Daoy (cell line): ENCODE measurements at places on chromosomes 6 and 20. TPM values are rescaled to one million over a fixed set of nuclear protein-coding genes. Genes with fewer than 3 reads are reported as not detected.

- no peak for DNase-seq
Observed at GRCh38 chr20:3678856-3679720, 2.7 kb downstream of the ADAM33 start.

DNA sequence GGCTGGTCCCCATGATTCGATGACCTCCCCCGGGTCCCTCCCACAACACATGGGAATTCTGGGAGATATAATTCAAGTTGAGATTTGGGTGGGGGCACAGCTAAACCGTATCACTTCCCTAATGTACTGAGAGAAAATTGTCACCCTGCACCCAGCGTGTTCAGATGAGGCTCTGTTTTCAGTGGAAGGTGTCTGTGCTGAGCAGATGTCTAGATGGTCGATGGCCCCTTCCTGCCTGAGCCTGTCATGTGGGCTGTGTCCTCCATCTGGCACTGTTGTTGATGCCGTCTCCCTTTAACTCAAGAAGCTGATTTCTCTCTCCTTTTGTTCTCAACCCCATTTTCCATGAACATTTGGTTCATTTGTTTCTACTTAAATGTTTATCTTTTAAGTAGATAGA is 37.0 kb downstream of the TMEM181 start:
- DNase-seq: no peak

GRCh38 chr6:113380591-113380990 is 476.6 kb upstream of the MARCKS start:
- DNase-seq: no peak

DNA sequence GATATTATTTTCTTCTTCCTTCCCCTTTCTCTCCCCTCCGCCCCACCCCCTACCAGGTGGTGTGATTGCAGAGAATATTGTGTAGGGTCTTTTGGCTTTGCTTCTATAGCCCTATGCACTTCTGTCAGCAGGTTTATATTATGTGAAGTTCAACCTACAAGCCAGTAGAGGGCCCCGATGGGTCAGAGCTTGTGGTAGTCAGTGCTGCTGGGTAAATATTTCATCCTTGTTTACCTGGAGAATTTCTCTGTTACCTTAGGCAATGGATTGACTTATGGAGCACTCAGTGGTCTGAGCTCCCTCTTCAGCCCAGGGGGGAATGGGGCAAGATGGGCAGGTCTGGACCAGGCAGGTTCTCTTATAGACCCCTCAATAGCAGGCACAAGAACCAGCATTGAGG is 720.9 kb downstream of the GRIK2 start:
- no peak for DNase-seq

- no peak for DNase-seq
Observed at GRCh38 chr6:24927277-24927955, 8.3 kb downstream of the RIPOR2 start.

DNA sequence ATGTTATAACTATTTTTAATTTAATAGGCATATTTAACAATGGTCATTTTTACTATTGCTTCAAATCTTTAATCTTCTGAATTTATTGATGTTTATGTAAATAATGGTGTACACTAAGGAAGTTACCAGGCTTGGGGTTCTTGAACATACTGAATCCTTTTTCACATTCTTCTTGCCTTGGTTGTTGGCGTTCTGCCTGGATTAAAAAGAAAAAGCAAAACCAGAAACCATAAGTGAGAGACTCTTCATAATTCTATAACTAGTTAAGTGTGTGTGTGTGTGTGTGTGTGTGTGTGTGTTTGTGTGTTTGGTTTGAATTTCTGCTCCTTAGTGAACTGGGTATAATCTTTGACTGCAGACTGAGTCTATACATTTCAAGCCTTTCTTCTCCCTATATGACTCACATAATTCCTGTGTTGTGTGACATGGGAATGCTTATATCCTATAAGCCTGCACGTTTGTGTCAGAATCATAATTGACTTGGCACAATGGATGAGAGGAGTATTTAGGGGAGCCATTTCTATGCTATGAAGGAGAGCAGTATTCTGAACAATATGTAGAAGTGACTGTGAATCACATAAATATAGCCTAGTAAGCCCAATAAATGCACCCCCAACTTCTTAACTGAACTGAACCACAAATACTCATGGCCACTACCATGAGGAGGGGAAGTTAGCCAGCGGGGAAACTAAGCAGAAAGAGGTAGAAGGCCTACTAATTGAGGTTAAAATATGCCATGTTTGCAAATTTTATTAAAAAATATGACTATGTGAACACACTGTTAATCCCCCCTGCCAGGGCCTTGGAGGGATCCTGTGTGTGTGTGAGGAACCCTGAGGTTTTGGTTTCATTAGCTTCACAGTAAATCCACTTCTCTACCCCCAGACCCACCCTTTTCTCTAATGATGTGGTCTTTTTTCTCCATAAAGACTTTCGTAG is 425.5 kb downstream of the BCKDHB start:
- DNase-seq: no peak

DNA sequence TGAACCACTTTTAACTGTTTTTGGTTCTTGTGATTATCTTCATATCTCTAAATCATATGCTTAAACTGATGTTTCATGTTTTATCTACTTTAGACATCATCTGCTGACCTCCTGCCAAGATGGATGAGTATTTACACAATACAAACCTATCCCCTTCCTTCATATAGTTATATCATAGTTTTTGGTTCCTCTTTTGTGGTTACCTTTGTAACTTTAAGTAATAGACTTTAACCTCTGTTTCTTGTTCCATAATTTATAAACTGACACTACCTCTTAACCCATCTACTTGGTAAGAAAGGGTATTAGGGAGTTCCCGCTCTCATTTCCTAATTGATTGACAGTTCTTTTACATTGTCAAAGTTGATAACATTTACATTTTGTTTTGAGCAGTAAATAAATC is 11.9 kb downstream of the PCMT1 start:
- no peak for DNase-seq

DNA sequence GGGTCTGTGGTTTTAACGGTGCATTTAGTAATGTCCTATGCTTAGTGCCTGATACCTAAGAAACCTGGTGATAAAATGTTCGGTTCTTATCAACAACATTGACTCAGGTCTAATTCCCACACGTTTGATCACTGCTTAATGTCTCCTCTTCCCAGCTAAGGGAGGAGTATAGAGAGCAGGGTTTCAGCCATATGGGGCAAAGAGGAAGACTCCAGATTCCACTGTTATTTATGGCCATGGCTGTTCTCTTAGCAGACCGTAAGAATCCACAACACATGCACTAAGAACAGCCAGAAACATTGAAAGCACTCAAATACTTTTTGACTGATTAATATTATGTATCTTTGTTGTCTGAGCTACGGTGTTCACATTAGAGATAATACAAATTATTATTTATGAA is 112.1 kb downstream of the BCAS1 start:
- DNase-seq: no peak

DNA sequence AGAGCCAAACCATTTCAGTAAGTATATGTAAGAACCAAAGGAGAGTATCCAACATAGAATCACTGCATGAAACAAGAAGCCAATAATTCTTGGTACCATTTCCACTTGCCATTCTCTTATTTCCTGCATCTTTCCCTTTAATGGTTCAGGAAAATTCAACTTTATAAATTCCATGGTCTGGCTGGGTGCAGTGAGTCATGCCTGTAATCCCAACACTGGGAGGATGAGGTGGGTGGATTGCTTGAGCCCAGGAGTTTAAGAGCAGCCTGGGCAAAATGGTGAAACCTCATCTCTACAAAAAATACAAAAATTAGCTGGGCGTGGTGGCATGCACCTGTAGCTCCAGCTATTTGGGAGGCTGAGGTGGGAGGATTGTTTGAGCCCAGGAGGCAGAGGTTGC is 21.2 kb downstream of the NHLRC1 start:
- DNase-seq: peak; percentile 8

DNA sequence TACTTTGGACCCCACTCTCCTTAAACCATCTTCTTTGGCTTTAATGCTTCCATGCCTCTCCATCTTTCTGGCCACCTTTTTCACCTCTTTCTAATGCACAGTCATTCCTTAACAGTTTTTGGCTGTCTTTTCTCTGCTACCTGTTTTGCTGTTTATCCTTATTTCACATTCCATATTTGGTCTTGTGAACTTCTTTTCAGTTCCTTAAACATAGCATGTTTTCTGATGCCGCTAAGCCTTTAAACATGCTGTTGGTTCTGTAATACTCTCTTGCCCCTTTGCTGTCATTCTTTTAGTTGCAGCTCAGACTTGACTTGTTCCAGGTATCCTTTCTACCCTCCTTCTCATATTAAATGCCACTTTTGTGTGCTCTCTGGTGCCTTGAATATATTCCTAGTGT is 35.8 kb downstream of the TOP1 start:
- DNase-seq: no peak

- peak; percentile 69 for DNase-seq
Observed at GRCh38 chr20:50373674-50374286, 136.4 kb upstream of the PTPN1 start.

DNA sequence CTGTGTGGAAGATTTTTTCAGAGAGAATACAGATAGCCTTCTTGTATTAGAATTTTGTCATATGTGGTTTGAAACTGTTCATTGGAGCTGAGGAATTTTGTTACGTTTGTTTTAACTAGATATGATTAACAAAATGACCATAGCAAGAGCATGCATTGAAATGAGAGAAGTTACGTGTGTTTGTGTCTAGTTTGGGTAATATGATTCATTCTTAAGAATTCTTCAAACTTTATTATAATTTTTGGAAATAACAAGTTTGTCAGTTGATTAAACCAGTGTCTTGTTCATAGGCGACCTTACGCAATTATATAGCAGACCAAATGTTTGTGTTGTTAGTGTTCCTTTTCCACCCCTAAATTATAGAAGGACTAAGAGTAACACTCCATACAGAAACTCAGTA is 5.5 kb downstream of the GMNN start:
- DNase-seq: no peak

GRCh38 chr20:2207770-2208097 is 88.1 kb upstream of the TGM3 start:
- no peak for DNase-seq

DNA sequence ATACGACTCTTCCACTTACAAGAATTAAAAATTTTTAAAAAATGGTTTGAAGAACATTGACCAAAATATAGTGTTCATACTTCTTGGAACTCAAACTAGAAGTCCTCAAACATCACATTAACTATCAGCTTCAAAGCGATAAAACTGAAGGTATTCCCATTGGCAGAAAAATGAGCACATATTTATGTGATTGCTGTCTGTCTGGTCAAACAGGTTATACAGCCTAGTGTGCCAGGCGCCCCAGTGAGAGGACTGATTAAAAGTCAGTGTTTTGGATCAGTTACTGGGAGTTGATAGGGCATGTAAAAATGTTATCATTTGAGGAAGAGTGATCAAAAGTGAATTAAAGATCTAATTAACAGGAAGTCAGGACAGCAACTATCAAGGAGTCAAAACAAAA is 738.8 kb downstream of the HDGFL1 start:
- DNase-seq: no peak

DNA sequence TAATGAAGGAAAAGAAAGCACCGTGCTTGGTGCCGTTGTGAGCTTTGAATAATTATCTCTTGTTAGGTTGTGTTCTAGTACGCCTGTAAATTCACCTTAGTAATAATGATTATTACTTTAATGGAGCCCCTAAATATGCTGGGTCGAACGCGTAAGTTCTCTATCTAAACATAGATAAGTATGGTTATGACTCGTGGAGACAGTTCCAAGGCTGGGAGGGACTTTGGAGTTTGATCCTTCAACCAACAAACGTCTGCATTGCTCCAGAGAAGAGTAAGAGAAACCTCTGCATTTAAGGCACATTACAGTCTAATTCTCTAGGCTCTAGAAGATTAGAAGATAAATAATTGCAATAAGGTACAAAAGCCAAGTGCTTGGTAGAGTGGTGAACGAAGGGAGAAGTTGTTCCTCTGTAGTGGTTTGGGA is 514 bp downstream of the ACOT13 start:
- DNase-seq: no peak

- DNase-seq: no peak
Observed at GRCh38 chr20:24033151-24033550, 44.6 kb upstream of the GGTLC1 start.

GRCh38 chr6:54998576-54998975 is 152.0 kb downstream of the FAM83B start:
- no peak for DNase-seq

- DNase-seq: peak; percentile 78
Observed at GRCh38 chr6:21109391-21110178, 484.0 kb upstream of the SOX4 start.

GRCh38 chr6:106184629-106185028 is 98.5 kb downstream of the PRDM1 start:
- peak; percentile 10 for DNase-seq

- DNase-seq: no peak
Observed at GRCh38 chr6:137148306-137149034, 25.0 kb downstream of the IL22RA2 start.

DNA sequence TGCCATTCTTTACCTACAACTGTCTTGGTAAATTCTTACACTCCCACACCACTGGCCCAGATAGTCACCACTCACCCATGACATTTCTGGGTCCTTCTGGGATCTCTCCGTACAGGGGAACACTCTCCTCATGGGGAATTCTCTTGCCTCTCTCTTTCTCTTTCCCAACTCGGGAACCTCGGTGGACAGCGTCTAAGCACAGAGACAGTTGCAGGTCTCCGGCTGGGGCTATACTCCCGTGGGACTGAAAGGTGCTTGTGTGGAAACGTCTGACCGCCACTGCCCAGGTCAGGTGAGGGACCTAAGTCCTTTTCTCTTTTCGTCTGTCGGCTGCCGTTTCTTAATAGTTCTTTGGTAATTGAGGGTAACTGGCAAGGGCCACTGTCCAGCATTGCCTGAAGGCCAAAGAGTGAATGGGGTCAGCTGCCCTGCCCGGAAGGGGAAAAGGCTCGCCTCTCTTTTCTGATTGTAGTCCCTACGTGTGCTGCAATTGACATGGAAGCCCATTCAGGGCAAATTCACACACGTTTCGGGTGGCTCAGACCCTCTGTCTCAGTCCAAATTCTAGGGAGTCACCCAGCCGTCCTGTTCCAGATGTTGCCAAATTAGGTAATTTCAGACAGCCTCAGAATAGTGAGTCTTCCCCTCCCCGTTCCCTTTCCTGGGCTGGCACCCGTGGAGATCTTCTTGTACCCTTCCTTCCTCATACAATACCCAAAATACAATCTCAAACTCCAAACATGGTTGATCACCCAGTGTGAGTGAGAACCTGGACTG is 31.2 kb upstream of the RIPK1 start:
- no peak for DNase-seq

- DNase-seq: no peak
Observed at GRCh38 chr6:145502416-145502815, 232.9 kb downstream of the EPM2A start.

GRCh38 chr20:25044660-25045342 is 13.1 kb downstream of the ACSS1 start:
- DNase-seq: no peak

- peak; percentile 89 for DNase-seq
Observed at GRCh38 chr20:18314786-18315406, 26.6 kb downstream of the ZNF133 start.

- DNase-seq: no peak
Observed at GRCh38 chr20:1664911-1665310, 7.3 kb upstream of the SIRPG start.

Gene TRIM10
- not detected in 2 replicates for total RNA-seq

Gene SLCO4A1
- total RNA-seq: 15.4 and 16.3 TPM in 2 replicates

Gene SAMD3
- not detected in 2 replicates for total RNA-seq

Gene FAM83C
- not detected in 2 replicates for total RNA-seq

Gene SIM1
- 0.51 and 0.77 TPM in 2 replicates for total RNA-seq
